ENCODE measurements at places on chromosomes 5 and 9. TPM values are rescaled to one million over a fixed set of nuclear protein-coding genes. Genes with fewer than 3 reads are reported as not detected.

PCDHB10 gene
- 0.09 TPM for total RNA-seq

SH3RF2 gene
- total RNA-seq = 49.4 TPM

SLC27A6 gene
- not detected for total RNA-seq

SHOC1 gene
- not detected for total RNA-seq

ZFP62 gene
- total RNA-seq = 35.9 TPM

AK8 gene
- total RNA-seq = 1.0 TPM

FBP2 gene
- total RNA-seq = not detected

SHISAL2B gene
- not detected for total RNA-seq

FBLL1 gene
- not detected for total RNA-seq

SH3TC2 gene
- total RNA-seq = 5.8 TPM

DNA sequence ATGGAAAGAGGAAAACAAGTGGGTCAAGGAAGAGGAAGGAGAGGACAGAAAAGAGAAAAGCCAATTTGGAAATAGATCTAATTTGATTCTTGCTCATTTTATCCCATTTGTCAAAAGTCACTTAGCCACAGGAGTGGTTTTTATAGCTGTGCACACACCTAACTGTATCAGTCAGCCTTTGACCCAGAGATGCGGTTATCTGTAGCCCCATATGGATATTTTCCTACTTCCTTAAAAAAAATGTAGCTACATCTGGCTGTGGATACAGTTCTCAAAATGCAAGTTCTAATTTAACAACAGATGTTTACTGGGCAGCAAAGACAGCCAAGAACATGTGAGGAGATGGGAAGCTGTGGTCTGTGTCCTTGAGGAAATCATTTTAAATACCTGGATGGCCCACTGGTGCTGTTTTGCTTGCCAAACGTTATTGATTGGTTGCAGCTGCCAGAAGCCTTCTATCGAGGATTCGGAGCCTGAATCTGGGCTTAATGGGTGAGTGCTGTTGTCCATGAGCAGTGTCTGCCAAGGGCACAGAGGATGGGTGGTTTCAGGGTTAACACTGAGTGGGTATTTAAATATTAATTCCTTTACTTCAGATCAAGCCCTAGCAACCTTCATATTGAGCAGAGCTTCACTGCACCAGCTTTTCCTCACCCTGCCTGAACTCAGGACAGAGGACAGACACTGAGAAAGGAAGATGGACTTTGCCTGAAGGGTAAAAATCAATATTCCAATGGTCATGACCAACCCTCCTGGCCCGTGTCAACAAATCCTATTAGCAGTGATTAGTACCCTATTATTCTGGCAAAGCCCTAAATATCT is 92.2 kb downstream of the APBA1 start:
- DNase-seq = no peak

- DNase-seq = no peak
Measured at GRCh38 chr9:35431467-35431866, 58.4 kb upstream of the RUSC2 start.

- no peak for DNase-seq
Measured at GRCh38 chr5:136043551-136043950, 14.8 kb downstream of the TGFBI start.

DNA sequence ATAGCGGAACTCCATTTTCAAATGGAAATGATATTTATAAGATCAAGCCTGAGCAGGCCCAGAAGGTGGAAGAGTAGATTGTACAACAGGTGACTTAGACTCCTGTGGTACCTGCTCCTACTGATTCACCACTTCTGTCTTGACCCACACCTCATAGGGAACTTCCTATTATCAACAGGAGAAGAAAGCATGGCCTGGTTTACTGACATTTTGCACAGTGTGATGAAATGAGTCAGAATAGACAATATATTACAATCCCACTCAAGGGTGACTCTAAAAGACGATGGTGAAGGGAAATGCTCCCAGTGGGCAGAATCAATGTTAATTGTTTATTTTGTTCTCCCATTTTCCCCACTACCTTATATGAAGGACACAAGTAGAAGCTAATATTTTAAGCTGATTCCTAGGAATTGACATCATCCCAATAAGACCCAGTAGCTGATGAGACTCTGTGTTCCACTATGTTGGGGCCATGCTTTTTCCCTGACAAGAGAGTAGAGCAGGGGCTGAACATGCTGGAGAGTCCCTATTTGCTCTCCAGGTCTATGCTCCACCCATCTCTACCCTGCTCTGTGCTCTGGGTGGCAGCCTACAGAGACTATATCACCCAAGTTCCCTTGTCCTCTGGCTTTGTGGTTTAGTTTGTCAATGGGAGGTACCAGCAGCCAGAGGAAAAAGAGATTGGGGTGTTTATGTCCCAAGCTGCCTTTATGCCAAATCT is 163.4 kb upstream of the FSTL4 start:
- no peak for DNase-seq

DNA sequence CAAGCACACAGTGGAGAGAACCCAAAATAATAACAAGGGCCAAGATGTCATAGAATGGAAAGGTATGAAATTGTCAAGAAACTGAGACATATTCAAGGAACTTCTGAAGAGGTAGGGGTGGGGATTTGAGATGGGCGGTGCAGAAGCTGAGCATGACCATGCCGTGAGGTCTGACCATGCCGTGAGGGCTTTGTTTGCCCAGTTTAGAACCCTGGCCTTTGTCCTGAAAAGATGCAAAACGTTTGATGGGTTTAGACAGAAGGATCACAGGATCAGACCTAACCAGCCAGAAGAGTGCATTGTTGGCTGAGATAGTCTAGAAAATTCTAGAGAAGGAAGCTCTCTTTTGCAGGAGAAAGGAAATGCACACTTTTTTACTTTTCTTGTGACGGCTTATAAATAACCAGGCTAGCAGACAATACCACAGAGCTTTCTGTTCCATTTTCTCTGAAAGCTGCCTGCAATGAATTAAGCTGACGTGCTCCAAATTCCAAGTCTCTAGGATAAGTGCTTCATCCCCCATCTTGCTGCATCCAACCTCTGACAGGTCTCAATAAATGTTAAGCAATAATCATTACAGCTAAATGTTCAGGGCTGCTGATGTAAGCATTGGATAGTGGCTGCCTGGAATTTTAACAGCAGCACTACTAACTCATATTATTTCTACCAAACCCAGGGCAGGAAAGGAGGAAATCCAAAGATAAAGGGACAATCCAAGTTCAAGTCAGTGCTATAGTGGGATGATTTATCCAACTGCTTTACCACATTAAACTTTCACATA is 110.9 kb upstream of the IL6ST start:
- DNase-seq = no peak

DNA sequence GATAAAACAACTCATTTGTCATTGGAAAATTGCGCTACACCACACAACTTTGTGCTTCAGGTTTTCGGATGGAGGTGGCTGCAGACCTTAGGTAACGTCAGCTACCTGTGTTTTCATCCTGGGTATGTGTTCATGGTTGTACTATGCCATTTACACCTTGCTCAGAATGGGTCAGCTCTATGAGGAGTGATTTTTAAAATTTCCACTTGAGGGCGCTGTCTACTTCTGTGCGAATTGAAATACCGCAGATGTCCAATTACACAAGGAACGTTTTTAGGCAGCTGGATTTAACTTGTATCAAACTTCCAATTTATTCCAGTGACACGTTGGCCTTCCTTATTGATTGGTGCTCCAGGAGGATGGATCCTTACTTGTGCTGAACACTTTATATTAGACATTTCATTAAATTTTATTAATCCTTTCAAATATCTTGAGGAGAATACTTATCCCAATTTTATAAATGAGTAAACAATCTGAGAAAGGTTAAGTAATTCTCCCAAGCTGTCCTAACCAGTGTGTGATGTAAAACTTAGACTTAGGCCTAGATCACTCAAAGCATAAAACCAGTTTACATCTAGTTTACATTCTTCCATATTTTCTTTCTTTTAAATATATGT is 23.4 kb downstream of the DMRTA1 start:
- DNase-seq = peak; percentile 36

- DNase-seq = no peak
Measured at GRCh38 chr5:78317515-78317914, 23.0 kb upstream of the AP3B1 start.

Data from Caco-2 (cell line).